RPMI7951 (cell line): ENCODE measurements at places on chromosomes 6 and 20. TPM values are rescaled to one million over a fixed set of nuclear protein-coding genes. Genes with fewer than 3 reads are reported as not detected.

C20orf202 gene
- total RNA-seq = not detected in 2 replicates

ATP9A gene
- total RNA-seq = 18.7 and 19.9 TPM in 2 replicates

- no peak for DNase-seq
Observed at GRCh38 chr20:31758521-31758920, 19.4 kb downstream of the TPX2 start.

- DNase-seq = no peak
Observed at GRCh38 chr6:34242252-34243130, 5.8 kb downstream of the HMGA1 start.

TMEM244 gene
- total RNA-seq = 2.5 and 4.2 TPM in 2 replicates

DNA sequence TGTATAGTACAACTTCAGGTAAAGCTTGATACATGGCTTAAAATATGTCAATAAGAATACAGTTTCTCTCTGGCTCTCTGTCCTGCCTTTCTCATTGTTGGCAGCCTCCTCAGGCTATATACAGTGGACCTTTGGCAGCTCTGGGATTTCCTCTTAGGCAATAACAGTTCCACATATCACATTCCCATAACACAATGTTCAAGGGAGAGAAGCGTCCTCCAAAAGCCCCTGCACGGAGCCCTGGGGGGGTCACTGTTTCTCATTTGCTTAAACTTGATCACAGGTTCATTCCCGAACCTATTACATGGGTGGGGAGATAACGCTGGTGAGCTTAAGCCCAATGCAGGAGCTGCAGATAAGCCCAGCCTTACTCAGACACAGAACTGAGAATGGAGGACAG is 4.4 kb upstream of the FLRT3 start:
- DNase-seq = no peak

DNA sequence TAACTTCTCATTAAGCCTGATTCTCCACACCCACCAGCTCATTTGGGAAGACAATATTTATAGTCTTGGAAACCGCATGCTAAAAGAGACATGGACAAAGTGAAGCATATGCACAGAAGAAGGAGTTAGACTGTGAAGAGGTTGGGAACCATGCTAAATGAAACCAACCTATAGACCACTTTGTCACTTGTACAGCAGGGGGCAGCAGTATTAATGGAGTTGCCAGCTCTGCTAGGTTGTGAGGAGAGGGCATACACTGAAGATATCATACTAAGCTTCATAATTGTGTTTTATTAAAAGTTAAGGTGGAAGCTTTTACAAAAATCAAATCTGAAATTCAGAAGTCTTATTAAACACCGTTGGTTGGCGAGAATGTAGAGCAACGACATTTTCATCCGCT is 38.3 kb upstream of the HMGCLL1 start:
- peak; percentile 18 for DNase-seq

- DNase-seq = no peak
Observed at GRCh38 chr6:68653074-68653705, 18.1 kb downstream of the ADGRB3 start.

FAM83C gene
- total RNA-seq = not detected in 2 replicates

PDE7B gene
- total RNA-seq = 4.5 and 4.9 TPM in 2 replicates

DNA sequence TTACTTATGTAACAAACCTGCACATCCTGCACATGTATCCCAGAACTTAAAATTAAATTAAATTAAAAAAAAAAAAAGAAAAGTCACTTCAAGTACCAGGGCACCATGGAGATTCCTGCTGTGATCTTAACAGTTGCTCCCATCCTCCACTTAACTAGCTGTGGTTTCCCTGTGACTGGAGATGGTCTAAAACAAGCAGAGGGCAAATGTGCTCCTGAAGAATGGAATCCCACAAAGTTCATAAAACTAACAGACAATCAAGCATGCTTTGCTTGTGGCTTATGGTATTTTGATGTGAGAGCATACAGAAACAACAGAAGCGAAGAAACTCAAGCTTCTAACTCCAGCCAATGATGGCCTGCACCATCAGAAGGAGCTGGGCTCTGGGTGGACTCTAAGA is 153.6 kb upstream of the KCNK16 start:
- peak; percentile 29 for DNase-seq

DNA sequence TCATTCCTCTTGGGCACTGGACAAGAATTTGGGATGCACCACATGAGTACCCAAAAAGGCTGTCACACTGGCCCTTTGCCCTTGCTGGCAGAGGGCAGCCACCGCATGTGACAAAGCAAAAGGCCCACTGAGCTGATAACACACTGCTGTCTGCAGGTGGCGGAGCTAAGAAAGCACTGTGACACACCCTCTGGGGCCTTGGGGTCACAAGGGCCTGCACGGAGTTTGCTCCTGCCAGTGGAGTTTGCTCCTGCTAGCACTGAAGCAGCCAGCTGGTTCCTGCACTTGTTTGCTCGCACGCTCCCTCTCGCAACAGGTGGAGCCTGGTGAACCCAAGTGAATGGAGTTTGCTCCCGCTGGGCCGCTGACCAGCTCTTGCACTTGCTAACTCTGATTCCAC is 132.6 kb downstream of the LCA5 start:
- no peak for DNase-seq

- DNase-seq = no peak
Observed at GRCh38 chr6:3784423-3784822, 32.9 kb upstream of the PXDC1 start.

POLR3F gene
- total RNA-seq = 28.7 and 29.7 TPM in 2 replicates

GRCh38 chr6:121847806-121848522 is 412.5 kb downstream of the GJA1 start:
- DNase-seq = no peak

GRCh38 chr6:130624046-130624445 is 203.2 kb upstream of the SMLR1 start:
- DNase-seq = peak; percentile 76

GRCh38 chr6:47180633-47181032 is 129.1 kb downstream of the TNFRSF21 start:
- peak; percentile 96 for DNase-seq

TRAM2 gene
- total RNA-seq = 56.2 and 58.0 TPM in 2 replicates

DNA sequence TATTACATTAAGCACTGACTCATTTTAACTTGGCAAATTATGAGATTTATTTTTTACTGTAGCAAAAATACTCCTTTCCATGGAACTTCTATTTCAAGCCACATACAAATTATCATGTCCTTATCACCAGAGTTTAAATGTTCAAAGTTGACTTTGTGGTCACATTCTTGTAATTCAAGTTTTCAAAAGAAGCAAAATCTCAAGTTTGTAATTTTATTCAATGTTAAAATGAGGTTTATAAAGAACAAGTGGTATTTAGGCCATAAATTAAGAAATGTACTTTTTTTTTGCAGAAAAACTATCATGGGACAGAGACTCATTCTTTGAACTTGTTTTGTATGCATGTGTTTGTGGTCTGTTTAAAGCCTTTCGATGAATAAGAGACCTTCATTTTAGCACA is 811.5 kb downstream of the TENT5A start:
- no peak for DNase-seq

FAM83B gene
- total RNA-seq = not detected in 2 replicates

PHACTR1 gene
- total RNA-seq = 1.9 and 5.9 TPM in 2 replicates

DNA sequence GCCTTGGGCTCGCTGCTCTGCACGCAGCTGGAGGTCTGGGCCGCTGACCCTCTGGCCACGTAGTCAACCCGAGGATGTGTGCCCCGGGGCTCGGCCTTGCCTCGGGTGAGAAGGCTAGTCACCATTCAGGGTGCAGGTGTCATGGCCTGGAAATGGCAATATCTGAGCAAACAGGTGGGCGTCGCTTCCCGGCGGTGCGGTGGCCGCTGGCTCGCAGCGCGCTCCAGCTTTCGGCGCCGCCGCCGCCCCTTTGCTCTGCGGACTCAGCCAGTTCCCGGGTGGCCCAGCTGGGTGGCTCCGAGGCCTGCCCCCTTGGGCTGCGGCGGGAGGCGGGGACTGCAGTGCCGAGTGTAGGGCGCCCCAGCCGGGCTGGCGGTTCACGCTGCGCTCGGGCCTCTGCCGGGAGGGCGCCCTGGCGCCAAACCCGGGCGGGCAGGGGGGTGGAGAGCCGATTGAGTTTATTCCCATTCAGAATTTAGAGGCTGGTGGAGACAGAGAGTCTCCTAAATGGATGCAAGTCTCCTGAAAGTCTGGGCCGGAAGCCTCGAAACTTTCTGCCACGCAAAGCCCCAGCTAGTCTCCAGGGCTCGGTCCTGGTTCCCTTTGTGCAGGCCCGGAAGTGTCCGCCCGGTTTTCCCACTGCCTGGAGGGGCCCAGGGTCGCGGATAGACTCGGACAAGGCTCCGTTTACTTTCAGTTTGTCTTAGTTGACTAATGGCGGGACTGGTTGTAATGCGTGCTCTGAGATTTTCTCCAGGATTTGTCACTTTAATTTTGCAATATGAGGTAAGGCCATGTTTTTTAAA is 11.3 kb upstream of the TFAP2A start:
- peak; percentile 82 for DNase-seq

BFSP1 gene
- total RNA-seq = 3.0 and 5.0 TPM in 2 replicates

DNA sequence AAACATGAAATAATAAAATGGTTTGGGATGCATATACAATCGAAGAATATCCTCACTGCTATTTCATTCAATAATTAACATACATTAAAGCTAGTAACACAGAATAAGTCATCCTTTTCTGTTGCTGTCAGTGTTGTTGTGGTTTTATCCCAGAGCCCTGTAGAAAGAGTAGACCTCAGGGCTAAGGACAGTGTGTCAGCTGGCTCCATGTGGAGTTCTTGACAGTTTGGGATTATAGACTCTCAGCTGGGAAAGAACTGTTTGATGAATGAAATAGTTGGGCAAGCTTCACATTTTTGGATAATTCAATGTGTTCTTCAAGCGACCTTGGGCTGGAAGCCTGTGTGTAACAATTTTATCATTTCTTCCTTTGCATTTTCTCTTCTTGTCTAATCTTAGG is 10.1 kb downstream of the UTRN start:
- DNase-seq = peak; percentile 24

DNA sequence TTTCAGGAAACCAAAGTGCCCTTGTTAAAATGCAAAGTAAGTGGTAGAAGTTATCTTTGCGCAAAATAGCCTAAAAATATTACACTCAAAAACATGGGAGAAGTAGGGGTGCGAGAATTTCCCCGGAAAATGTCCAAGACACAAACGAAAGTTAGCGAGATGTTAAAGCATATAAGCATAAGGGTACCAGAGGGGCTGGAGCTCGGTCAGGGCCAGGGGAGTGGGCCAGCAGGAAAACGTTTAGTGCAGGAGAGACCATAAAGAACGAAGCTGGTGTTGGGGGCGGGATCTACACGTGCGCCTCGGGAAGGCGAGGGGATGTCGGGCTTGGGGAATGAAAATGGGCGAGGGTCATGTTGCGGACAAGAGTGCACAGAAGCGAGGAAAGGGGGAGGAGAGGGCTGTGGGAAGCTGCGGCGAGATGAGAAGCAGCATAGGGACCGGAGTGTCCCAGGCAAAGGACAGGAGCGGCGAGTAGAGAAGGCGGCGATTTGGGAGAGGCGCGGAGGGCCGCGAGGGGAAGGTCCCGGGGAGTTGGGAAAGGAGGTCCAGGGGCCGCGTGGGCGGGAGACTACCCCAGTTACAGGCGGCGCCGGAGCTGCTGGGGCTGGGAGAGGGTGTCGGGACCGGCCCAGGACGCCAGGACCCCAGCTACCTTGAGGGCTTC is 600 bp downstream of the XPO5 start:
- peak; percentile 33 for DNase-seq

DNA sequence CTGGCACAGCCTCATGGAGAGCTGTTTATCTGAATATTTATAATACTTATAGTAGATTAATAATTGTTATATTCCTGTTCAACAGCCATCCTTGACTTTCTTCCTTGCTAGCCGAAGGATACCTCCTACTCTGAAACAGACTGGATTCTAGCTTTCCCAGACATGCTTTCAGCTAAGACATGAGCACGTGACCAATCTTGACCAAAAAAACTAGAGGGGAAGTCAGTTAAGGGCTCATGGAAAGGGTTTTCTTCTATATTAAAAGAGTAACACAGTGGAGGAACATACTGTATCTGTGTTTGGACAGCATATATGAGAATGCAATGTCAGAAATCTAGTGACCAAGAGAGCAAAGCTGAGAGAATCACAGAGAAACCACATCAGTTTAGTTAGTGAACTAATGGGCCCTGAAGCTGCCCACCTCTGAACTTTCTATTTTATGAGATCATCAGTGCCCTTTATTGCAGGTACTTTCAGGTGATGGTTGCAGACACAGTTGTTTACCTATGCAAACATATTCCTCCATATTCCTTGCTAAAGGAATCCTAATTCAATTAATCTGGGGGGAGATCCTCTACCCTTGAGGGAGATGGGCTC is 140.4 kb upstream of the SLC24A3 start:
- no peak for DNase-seq

RAET1L gene
- not detected in 2 replicates for total RNA-seq

- peak; percentile 47 for DNase-seq
Observed at GRCh38 chr6:88870717-88871330, 92.6 kb downstream of the RNGTT start.

- no peak for DNase-seq
Observed at GRCh38 chr20:63394069-63394919, 33.1 kb upstream of the CHRNA4 start.
